T-helper 22 cell (primary cell): ENCODE measurements at places on chromosomes 16 and 17.

GRCh38 chr17:4616476-4616875 lies 25.0 kb downstream of the ALOX15 start:
- DNase-seq = no peak

GRCh38 chr17:41258406-41258805 lies 3.2 kb downstream of the KRTAP9-9 start:
- DNase-seq = no peak

DNA sequence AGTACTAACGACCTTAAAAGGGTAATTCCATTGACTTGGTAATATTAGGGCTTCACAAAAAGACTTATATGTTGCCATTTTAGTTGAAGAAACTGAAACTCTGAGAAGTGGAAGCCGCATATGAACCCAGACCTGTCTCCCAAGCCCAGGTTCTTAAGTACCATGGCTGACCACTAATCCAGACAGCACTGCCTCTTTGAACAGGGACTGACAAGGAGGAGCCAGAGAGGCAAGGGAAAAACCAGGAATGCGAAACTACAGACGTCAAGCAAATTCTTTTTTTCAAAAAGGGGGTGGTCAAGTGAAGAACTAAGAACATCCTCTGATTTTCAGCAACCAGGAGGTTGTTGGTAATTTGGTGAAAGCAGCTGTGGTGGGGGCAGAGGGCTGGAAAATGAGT lies 15.2 kb downstream of the CYB5D1 start:
- no peak for DNase-seq

DNA sequence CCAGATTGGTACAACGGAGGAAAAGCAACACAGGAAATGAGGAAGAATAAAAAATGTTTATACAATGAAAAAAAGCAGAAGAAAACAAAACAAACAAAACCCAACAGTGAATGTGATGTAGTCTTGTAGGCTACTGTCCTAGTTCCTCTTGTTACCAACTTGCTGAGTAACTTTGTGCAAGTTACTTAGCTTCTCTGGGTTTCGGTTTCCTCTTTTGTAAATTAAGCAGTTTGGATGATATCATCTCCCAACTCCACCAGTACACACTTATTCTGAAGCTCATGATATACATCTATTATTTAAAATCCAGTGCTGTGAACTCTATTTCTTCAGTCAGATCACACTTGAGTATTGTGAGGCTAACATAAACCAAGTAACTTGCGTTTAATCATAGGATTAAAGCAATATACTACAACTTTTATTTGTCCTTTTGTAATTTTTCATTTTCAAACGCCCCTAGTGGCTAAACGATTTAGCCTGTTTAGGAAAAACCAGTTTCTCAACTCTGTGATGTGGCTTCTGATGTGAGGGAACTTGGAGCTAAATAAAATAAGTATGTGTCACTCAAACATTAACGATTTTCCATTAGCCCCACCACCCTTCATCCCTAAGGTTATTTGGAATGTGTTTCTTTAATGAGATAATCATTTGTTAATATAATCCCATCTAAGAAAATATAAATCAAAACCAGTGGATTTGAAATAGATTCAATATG lies 1.4 kb upstream of the UNK start:
- no peak for DNase-seq

GRCh38 chr17:77433385-77434135 lies 292.8 kb downstream of the SEC14L1 start:
- DNase-seq = no peak

- DNase-seq = no peak
These were observed 1.7 kb downstream of the GPRC5C start for GRCh38 chr17:74433421-74434121.

- no peak for DNase-seq
These were observed 30.8 kb upstream of the ADCY7 start for GRCh38 chr16:50235581-50235980.

DNA sequence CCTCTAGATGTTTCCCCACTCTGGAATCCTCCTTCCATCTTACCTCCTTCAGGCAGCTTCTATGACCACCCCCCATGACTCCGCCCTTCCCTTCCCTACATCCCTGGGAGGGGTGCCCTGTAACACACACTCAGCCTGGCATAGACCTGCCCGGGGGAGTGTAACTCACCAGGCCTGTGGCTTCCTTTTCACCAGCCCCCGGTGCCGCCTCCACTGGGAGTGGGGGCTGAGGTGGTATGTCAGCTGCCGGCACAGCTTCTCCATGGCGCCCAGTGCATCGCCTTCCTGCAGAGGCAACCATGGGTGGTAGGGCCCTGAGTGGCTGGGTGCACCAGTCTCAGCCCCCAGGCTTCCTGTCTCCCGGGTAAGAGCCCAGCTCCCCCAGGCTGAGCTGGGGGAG lies 32.3 kb downstream of the TRPV2 start:
- DNase-seq = no peak

DNA sequence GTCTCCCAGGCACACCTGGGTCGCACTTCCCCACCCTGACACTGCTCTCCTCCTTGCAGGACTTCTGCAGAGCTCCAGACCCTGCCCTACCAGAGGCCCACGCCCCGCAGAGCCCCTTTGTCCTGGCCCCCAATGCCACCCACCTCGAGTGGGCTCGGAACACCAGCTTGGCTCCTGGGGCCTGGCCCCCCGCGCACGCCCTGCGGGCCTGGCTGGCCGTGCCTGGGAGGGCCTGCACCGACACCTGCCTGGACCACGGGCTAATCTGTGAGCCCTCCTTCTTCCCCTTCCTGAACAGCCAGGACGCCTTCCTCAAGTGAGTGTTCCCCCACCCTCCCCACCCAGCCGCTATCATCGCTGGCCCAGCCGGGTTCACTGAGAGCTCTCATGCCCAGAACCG lies 79.6 kb downstream of the MGAT5B start:
- DNase-seq = no peak

GRCh38 chr17:66372182-66372581 lies 69.8 kb downstream of the PRKCA start:
- no peak for DNase-seq

DNA sequence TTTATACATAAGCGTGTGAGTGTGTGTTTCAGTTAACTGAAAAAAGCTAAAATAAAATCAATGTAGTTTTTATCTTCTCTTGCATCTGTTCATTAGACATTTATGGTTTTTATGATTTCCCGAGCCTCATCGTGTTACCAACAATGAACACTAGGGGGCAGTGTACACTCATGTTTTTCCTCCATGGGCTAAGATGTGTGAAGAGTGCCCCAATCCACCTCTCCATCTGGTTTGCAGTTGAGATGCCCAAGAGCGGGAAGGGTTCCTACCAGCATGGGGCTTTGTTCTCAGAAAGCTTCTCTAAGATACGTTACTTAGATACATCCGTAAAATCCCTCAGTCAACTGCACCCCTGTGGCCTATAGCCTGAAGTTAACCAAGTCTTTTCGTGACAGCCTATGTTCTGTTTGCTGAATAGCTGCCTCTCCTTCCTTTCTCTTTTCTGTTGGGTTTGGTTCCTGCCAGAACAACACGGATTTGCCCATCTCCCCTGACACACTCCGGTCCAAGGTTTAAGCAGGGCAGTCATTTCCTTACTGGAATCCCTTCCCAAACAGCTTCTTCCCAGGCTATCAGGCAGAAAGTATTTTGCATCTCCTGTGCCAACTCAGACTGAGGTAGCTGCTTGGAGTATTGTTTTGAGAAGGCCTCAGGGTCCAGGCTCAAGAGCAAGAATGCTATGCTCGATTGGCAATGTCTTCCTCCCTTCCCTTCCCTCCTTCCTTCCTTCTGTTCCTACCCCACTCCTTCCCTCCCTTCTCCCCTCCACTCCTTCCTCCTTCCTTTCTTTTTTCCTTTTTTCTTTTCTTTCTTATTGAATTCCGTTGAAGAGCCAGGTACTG lies 12.9 kb upstream of the ELAC2 start:
- DNase-seq = no peak

GRCh38 chr16:86530251-86531190 lies 20.2 kb downstream of the FOXF1 start:
- DNase-seq = no peak
